GM13976 (cell line): ENCODE measurements at places on chromosomes 12 and 14.

DNA sequence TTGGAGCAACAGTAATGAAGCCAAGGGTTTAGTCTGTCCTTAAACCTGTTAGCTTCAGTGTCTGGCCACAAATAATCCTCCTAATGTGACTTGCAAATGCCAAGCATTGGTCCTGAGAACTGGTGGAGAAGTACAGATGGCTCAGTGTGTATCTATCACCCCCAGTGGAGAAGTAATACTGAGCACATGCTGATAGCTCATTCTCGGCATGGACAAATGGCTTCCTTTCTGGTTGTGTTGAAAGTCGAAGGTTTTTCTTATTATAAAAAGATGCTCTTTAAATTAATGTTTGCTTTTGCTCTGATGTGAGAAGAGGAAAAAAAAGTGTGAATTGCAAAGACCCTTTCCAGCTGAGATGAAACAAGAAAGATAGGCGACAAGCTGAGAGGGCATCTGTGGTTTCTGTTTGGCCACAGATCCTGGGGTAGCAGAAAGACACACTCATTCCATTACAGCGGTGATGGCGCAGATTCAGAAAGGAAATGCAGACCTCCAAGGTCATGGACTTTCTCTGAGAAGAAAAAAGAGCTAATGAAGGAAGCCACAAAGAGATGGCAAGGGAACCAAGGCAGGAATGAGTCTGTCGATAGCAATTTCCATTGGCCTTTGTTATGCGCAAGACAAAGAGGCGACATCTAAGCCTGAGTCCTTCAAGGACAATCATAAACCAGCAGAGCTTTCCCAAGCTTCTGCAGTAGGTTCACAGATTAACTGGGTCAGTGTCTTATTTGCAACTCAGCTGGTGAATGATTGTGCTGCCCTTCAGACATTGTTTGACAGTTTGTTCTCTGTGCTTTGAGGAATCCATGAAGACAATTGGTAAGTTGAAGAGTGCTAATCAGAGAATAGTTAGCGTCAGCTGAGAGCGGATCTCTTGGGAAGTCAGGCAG, 155.5 kb upstream of the RGS6 start:
- no peak for DNase-seq

DNA sequence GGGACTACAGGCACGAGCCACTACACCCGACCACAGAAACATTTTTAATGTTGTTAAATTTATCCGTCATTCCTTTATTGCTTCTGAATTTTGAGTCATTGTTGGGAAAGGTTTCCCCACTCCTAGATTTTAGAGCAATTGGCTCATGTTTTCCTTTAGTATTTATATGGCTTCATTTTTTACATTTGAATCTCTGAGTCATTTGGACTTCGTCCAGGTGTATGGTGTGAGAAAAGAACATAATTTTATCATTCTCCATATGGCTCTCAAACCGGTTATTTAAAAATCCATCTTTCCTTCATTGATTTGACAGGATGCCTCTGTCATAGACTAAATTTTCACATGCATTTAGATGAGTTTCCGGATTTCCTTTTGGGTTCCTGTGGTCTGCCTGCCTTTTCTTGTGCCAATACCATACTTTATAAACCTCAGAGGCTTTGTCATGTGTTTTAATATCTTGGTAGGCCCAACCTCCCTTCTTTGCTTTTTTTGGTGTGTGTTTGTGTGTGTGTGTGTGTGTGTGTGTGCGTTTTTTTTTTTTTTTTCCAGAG, 30.9 kb downstream of the LRTM2 start:
- DNase-seq, result no peak

DNA sequence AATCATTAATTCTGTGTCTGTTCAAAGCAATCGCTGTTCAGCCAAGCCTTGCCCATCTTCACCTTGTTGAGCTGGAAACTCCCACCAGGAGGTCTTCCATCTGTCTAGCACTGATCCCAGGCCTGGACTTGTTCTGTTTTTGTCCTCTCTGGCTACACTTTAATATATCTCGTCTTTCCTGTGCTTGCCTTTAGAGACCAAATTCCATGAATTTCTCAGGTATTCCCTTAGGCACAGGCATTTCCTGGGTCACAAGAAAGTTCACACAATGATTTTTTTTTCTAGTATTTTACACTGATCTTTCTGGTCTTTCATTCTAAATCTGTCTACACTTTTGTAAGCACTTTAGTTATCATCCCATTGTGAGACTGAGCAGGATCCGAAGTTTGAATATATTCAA, 116.4 kb upstream of the CCND2 start:
- DNase-seq, result no peak

DNA sequence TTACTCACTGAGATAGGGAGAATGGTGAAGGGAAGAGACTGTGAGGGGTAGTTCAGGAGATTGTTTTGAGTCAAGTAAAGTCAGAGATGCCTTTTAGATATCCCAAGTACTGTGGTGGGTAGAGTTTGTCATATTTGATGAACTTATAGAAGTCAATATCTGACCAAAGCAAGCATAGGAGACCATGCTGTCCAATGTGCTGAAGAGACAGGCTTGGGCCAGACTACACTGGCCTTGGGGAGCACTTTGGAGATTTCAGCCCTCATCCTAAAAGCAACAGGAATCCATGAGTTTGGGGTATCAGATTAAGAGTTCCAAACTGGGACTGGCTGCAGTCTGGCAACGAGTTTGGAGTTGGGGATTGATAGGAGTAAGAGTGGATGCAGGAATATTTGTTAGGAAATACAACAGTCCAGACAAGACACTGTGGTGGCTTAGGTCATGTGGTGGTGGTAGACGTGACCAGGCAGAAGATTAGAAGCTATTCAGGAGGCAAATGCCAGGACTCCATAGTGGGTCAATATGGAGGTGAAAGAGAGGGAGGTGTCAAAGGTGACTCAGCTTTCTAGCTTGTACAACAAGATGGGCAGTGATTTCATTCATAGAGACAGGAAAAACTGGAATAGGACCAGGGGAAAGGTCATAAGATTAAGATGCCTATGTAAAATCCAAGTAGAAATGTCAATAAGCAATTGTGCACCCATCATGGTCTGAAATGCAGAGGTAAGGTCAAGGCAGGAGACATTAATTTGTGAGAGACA, 81.9 kb downstream of the FAR2 start:
- no peak for DNase-seq

GRCh38 chr12:52097045-52097666, 17.7 kb downstream of the SMIM41 start:
- no peak for DNase-seq

DNA sequence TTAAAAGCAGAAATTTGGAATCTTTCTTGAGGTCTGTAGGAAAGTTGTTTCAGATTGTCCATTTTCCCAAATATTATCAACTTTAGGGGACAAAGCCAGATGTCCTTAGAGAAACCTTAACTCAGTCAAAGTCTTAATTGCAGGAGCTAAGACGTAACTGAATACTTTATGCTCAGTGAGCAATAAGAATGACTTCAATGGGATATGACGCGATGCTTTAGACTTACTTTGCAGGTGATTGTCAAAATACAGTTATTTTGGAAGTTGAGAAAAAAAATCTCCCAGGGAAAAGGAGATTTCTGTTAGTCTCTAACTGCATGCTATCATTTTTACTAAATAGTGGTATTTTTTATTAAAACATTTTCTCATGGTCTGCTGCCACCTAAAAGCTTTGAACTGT, 750.9 kb upstream of the STXBP6 start:
- no peak for DNase-seq

DNA sequence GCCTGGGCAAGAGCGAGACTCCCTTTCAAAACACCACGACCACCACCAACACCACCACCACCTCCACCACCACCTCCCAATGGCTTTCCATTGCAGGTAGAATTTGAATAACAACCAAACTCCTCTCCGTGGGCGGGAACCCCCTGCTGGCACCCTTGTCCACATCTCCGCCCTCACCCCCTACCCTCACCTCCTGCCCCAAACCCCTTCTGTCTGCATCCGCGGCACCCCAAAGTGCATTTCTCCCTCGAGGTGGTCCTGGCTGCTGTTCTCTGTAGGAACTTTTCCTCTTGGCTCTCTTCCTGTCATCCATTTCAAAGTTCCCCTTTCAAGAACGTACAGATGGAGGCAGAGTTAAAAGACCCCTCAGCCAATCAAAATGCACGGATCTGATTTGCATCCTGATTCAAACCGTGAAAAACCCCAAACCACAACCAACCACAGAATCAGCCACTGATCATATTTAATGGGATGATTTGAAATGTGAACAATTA, 3.8 kb downstream of the SDSL start:
- DNase-seq, result peak; percentile 55

GRCh38 chr12:98594050-98594835, 757 bp downstream of the SLC25A3 start:
- no peak for DNase-seq

DNA sequence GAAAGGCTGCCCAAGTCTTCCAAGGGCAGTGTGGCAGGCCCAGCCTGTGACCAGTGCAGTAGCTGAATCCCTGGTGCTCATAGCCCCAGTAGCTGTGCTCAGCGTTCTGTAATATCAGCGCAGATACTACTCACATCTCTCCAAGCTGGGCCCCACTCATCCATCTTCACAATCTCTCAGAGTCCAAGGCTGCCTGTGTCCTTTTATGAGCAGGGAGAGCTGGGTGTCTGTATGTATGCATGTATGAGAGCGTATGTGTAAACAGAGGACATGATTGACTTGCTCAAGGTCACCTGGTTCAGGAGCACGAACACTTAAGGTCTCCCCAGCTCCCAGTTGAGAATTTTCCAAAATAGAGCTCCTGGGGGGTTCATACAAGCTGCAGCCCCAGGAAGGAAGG, 5.4 kb downstream of the AQP6 start:
- DNase-seq, result no peak

- DNase-seq, result peak; percentile 86
Measured at GRCh38 chr14:20305265-20306078, at the start of gene TTC5. Gene TTC5, minus strand, starts transcription at chr14:20305951. Its CDS starts 14 bp downstream, at chr14:20305937.

GRCh38 chr14:93936245-93936644, 9.1 kb downstream of the FAM181A start:
- peak; percentile 47 for DNase-seq

GRCh38 chr14:56181681-56182085, 63.5 kb downstream of the PELI2 start:
- no peak for DNase-seq

GRCh38 chr12:45458238-45458637, 242.3 kb downstream of the ANO6 start:
- no peak for DNase-seq

GRCh38 chr12:43060742-43061141, 471.2 kb upstream of the PRICKLE1 start:
- no peak for DNase-seq

- DNase-seq, result no peak
Measured at GRCh38 chr12:58491306-58491705, 429.0 kb downstream of the LRIG3 start.

DNA sequence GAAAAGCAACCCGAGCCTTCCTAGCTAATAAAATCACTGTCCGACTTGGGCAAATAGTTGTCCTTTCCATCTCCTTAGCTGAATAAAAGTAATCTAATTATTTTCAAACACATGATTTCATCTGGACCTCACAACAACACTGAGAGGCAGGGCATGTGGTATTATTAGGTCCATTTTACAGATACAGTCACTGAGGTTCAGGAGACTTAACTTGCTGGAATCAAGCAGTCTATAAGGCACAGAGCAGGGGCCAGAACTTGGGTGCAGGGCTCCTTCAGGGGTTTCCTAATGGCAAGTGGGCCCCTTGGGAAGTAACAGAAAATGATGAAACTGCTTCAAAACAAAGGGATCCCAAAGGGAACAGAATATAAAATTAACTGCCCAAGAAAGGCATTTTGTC, 15.5 kb downstream of the PLXNC1 start:
- DNase-seq, result no peak

DNA sequence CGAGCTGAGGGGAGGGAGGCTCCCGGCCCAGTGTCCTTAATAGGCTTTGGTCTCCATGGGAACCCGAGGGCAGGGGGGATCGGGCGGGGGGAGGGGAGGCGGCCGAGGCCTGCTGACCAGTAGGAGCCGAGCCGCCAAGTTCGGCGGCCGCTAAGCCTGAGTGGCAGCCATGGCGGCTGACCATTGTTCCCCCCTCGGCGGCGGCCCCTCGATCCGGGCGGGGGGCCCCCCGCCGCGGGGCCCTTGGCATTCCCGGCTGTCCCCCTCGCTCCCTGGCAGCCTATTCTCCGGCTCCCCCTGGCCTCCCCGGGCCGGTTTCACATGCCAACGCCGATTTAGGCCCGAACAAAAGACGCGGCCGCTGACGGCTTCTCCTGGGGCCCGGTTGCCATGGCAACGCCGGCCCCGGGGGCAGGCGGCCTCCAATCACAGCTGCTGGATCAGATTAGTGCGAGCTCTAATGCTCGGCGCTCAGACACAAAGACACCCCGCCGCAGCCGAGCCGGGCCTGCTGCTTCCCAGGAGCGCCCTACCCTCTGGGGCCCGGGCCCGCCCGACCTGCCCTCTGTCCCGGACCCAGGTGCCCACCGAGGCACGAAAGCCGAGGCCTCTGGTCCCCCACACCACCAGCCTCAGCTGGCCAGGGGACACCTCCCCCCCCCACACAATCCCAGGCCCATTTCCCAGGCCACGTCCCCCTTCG, 7.3 kb downstream of the MSI1 start:
- DNase-seq, result peak; percentile 85

DNA sequence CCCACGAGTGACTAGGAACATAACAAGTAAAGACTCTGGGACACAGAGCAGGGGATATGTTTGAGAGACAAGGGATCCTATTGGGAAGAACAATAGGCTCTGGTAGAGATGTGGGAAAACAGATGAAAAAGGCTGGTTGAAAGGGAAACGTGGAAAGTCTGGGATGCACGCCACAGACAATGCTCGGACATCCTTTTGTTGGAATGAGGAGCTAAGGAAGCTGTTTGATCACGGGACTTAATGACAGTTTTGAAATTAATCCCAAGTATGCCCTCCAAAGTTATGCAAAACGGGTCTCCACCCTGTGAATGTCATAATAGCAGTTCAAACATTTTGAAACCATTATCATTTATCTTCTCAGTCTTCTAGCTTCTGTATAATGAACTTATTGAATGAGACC, 31.7 kb upstream of the ANO2 start:
- no peak for DNase-seq

DNA sequence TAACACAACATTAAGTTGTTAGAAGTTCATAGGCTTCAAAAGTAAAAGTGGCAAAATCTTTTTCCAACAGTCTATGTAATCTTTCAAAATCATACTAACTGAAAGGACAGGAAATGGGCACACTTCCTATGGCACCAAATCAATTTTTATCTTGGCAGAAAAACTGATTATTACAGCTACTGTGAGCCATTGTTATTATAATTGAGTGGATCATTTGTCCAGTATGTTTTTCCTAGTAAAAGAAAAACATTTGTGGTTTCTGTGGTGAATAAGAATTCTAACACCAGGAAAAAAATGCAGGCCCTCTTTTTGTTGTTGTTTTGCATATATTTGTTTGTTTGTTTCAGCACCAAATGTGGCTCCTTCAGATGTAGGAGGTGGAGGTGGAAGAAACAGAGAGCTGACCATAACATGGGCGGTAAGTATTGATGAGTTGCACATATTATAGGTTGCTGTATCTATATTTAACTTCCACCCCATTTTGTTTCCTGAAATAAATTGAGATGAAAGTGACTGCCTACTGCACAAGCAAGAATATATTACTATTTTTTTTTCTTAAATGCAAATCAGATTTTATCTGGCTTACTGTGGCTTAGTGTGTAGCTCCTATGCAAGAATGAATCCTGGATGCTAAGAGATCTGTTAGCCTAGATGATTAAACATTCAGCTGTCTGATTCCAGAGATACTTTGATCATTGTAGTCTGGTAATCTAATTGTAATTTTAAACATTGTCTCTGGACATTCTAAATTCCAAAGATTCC, 174.1 kb upstream of the PDZRN4 start:
- no peak for DNase-seq

- no peak for DNase-seq
Measured at GRCh38 chr14:73859145-73859544, 7.5 kb downstream of the PTGR2 start.
